ENCODE measurements at places on chromosomes 5 and 9.

DNA sequence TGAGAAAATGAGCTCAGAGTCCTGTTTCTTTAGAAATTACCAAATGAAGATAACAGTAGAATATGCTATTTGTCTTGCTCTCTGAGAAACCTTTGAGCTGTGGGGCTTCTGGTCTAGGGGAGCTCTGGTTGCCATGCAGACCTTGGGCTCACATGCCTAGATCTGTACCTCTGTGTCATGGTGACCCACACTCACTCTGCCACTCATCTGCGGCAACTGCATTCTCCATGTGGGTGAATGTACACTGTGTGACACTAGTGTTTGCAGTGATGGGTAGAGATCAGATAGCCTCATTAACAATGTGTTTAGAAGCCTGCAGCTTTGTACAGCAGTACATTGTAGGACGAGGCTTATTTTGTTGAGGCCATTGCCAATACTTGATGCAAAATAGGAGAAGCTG lies 521.2 kb downstream of the CHSY3 start:
- no peak for DNase-seq

GRCh38 chr9:134830126-134830525 lies 50.5 kb upstream of the FCN2 start:
- DNase-seq, result no peak

GRCh38 chr9:120421977-120422376 lies 158.0 kb downstream of the CDK5RAP2 start:
- no peak for DNase-seq

GRCh38 chr5:84028093-84028492 lies 307.4 kb upstream of the HAPLN1 start:
- peak; percentile 40 for DNase-seq

GRCh38 chr9:72753266-72753893 lies 199.5 kb downstream of the ALDH1A1 start:
- peak; percentile 33 for DNase-seq

- no peak for DNase-seq
Measured at GRCh38 chr9:2026220-2026997, 11.3 kb downstream of the SMARCA2 start.

- DNase-seq, result no peak
Measured at GRCh38 chr9:126521089-126521488, 92.6 kb upstream of the LMX1B start.

- DNase-seq, result no peak
Measured at GRCh38 chr9:79693750-79694149, 122.0 kb downstream of the TLE4 start.

- DNase-seq, result no peak
Measured at GRCh38 chr9:99895510-99895909, 10.9 kb upstream of the STX17 start.

DNA sequence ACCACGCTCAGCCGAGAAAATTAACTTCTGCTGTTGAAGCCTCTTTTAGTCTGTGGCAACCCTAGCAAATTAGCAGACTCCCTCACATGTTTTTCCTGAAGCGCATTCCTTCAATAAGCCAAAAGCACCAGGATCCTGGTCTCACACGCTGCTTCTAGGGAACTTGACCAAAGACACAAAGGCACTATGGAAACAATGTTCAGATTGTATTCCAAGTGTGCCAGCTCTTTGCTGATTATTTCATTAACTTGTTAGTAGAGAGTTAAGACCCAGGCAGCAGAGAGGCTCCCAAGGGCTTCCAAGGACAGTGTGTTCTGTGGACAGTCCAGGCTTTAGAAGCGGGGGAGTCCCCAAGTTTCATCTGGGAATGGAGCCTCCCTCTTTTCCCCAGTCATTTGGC lies 94.4 kb upstream of the BASP1 start:
- no peak for DNase-seq

- no peak for DNase-seq
Measured at GRCh38 chr5:146580237-146580636, 64.2 kb upstream of the GPR151 start.

- DNase-seq, result no peak
Measured at GRCh38 chr5:118722122-118723020, 266.0 kb downstream of the DTWD2 start.

- no peak for DNase-seq
Measured at GRCh38 chr5:135655468-135655815, 76.7 kb upstream of the CXCL14 start.
